ENCODE measurements at places on chromosomes 2 and 18.

- H3K36me3 ChIP-seq = no peaks in the 10 kb centered on the region
- H3K4me1 ChIP-seq = no peaks in the 10 kb centered on the region
- no peak overlapping the region for H3K4me3 ChIP-seq
Measured at GRCh38 chr2:166784296-166784946, 103.9 kb upstream of the XIRP2 start.

DNA sequence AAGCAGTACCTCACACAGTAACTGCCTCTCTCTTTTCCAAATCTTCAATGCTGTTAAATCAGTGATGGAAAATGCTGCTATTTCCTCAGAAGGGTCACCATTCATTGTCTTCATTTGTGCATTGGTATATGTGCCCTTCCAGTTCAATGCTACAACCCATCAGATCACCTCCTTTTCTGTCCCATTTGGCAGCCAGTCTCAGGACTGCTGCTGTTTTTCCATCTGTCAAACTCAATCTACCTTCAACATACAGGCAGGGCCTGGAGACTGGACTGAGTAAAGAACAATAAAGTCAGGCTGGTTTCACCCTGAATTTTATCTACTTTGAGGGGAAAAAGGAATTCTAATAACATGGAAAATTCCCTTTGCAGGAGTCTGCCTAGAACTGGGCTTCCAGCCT lies 17.9 kb downstream of the ZNF385B start:
- H3K36me3 ChIP-seq = no peaks in the 10 kb centered on the region
- H3K4me1 ChIP-seq = no peaks in the 10 kb centered on the region
- no peak overlapping the region for H3K27ac ChIP-seq
- no peaks in the 10 kb centered on the region for H3K27me3 ChIP-seq

DNA sequence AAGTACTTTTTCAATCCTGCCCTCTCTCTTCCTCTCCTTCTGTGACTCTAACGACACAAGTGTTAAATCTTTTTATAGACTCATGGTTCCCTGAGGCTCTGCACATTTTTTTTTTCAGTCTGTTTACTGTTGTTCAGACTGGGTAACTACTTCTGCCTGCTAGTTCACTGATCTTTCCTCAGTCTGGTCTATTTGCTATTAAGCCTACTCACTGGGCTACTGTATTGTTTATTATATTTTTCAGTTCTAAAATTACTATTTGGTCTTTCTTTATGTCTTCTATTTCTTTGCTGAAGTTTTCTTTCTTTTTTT lies 21.3 kb downstream of the PPP3R1 start:
- no peak for DNase-seq
- H3K27me3 ChIP-seq = no peaks in the 10 kb centered on the region
- no peaks in the 10 kb centered on the region for H3K36me3 ChIP-seq
- H3K27ac ChIP-seq = no peak overlapping the region
- no peak overlapping the region for H3K4me3 ChIP-seq

DNA sequence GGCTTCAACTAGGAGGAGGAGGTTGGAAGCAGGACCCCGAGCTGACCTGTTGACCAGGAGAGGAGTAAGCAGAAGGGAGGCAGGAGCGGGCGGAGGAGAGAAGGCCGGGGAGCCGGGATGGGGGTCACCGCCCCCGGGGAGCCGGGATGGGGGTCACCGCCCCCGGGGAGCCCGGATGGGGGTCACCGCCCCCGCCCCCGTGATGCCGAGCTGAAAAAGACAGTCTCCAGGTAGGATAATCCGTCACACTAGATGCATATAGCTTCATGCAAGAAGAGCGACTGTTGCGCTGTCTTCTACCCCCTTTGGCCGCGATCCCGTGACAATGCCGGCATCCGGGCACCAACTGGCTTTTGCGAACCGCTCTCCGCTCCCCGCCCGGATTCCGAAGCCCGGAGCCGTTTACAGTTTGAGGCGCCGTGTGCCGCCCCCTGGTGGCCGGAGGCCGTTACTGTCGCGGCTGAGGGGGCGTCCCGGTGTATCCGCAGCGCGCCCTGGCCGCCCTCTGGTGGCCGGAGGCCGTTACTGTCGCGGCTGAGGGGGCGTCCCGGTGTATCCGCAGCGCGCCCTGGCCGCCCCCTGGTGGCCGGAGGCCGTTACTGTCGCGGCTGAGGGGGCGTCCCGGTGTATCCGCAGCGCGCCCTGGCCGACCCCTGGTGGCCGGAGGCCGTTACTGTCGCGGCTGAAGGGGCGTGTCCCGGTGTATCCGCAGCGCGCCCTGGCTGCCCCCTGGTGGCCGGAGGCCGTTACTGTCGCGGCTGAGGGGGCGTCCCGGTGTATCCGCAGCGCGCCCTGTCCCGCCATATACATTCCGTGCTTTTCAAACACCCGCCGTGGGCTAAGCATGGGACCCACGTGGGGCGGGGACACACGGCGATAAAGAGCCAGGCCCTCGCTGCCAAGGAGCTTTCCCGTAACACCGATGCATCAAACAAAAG lies 89.6 kb downstream of the ACTR3 start:
- no peaks in the 10 kb centered on the region for H3K36me3 ChIP-seq
- H3K4me3 ChIP-seq = no peak overlapping the region
- peak; percentile 35 for DNase-seq
- H3K4me1 ChIP-seq = no peaks in the 10 kb centered on the region

- H3K4me3 ChIP-seq = no peak overlapping the region
- no peaks in the 10 kb centered on the region for H3K4me1 ChIP-seq
- no peaks in the 10 kb centered on the region for H3K36me3 ChIP-seq
- DNase-seq = no peak
Measured at GRCh38 chr2:144704709-144705095, 184.8 kb upstream of the ZEB2 start.

- H3K36me3 ChIP-seq = no peaks in the 10 kb centered on the region
- DNase-seq = peak; percentile 47
- no peak within 1 kb of the TSS for H3K27ac ChIP-seq
Measured at GRCh38 chr2:191245046-191245868, at the start of gene MYO1B. Gene MYO1B, plus strand, starts transcription at chr2:191245404. Its CDS starts 31,492 bp downstream, at chr2:191276896.

DNA sequence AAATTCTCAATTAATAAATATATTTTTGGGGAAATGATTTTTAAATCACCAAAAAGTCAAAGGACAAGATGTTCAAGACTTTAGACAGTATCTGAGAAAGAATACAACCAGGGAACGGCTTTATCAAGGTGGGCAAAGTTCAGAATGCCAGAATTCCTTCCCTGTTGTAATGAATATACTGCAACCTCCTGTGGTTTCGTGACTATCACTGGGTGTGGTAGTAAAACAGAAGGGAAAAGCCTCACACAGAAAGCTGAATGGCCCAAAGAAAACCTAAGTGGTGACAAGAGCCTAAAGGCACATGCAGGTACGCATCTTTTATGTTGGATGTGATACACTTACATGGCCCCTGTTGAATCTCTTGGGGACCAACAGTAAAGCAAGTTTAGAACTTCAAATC lies 37.1 kb downstream of the MBD2 start:
- no peak overlapping the region for H3K4me3 ChIP-seq
- DNase-seq = no peak
- H3K27ac ChIP-seq = no peak overlapping the region
- no peaks in the 10 kb centered on the region for H3K4me1 ChIP-seq
- no peaks in the 10 kb centered on the region for H3K36me3 ChIP-seq

DNA sequence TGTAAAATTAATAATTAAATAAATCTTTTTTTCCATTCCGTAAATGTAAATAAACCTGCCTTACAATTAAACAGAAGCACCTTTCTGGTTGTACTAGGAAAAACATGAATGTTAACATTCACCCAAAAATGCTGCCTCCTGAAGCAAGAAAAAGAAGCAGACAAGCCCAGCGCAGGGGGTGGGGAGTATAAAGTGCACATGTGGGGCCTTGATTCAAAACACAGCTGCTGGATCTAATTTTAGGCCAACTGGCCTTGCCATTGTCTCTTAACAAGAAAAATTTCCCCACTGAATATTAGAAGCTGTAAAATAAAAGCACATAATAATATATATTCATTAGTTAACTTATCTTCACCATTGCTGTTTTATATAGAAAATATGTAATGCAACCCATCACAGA lies 28.3 kb downstream of the TCF4 start:
- no peaks in the 10 kb centered on the region for H3K4me1 ChIP-seq
- no peak overlapping the region for H3K4me3 ChIP-seq
- no peak overlapping the region for H3K27ac ChIP-seq
- no peaks in the 10 kb centered on the region for H3K27me3 ChIP-seq

DNA sequence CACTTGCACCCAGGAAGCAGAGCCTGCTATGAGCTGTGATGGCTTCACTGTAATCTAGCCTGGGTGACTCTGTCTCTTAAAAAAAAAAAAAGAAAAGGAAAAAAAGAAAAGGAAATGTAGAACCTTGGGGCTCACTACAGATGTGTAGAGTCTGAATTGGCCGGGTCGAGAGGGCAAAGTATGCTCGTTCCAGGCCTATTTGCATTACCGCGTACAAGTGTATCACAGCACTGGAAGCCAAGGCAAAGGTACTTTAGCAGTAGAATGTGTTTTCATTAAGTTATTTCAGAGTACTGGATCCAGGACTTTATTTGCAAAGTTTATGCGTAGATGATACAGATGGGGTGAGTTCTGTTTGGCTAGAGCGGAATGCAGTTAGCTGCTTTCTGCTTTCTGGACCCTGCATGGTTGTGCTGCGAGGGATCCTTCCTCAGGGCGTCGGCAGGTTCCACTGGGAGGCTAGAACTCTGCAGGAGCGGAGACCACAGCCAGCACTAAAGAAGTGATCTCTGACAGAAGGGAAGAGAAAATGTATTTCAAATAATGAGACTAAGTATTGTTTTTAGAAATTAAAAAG lies 51.8 kb downstream of the LDLRAD4 start:
- H3K4me1 ChIP-seq = no peaks in the 10 kb centered on the region
- no peak for DNase-seq
- H3K4me3 ChIP-seq = no peak overlapping the region
- H3K36me3 ChIP-seq = no peaks in the 10 kb centered on the region
- no peaks in the 10 kb centered on the region for H3K27me3 ChIP-seq

DNA sequence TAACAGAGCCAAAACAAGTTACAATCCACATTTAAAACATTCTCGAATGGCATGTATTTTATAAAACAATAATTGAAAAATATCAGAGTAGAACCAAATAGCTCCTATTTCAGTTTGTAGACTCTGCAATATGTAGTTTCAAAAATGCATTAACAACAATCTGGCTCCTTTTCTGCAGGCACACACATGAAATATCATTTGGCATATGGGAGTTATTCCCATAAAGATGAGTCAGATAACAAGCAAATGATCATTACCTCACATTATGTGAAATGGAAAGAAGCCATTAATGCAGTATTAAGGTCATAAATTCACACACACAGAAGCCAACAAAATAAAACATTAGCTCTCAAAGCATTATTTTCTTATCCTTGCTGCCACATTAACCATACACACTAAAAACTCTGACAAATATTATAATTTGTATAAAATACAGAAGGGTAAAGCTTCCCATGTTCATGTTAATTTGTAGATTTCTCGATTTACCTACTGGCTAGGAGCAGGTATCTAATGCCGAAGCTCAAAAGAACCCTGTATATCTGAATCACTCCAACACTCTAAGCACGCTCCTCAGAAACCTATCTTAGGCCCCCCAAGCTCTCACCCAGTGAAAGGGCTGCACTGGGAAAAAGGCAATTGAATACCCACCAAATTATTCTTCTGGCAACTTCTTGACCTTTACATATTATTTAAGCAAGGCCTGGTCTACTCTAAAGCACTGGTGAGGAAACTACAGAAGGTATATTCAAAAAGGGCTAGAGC lies 13.8 kb downstream of the NBAS start:
- H3K27ac ChIP-seq = no peak overlapping the region
- H3K4me1 ChIP-seq = no peaks in the 10 kb centered on the region
- H3K27me3 ChIP-seq = no peaks in the 10 kb centered on the region
- DNase-seq = no peak
- no peaks in the 10 kb centered on the region for H3K36me3 ChIP-seq
- H3K4me3 ChIP-seq = no peak overlapping the region

DNA sequence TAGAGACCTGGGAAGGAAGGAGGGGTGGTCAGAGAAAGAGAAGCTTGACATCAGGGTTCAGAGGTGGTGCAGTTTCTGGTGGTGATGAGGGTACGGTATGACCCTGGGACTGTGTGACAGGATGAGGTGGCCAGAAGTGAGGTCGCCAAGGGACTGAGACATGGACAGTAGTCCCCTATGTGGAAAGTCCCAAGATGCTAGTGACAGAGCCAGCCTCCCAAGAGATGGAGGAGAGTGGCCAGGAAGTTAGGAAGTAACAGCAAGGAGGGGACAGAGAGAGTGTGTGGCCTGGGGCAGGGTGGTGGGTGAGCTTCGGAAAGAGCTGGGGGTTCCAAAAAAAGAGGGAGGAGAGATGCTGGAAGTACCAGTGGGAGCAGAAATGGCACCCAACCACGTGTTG lies 66.0 kb downstream of the SMAD7 start:
- no peak overlapping the region for H3K4me3 ChIP-seq
- no peaks in the 10 kb centered on the region for H3K27me3 ChIP-seq
- peaks cover 5% of the 10 kb centered on the region for H3K4me1 ChIP-seq
- DNase-seq = no peak
- no peak overlapping the region for H3K27ac ChIP-seq
- H3K36me3 ChIP-seq = no peaks in the 10 kb centered on the region

DNA sequence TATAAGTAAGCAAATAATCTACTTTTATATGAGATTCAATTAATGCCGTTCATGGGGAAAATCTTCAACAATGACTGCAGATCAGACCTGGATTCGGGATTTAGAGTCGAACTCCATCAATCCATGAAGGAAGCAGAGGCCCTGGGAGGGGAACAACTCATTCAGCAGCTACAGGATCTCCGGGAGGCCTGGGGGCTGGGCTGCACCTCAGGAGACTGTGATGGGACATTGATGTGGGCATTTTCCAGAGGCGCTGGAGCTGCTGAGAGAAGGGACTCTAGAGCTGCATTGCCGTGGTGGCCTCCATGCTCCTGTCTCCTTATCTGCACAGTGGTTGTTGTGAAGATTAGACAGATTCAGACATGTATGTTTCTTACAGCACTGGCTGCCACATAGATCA lies 76.9 kb downstream of the MYT1L start:
- H3K27ac ChIP-seq = no peak overlapping the region
- no peaks in the 10 kb centered on the region for H3K27me3 ChIP-seq
- H3K4me3 ChIP-seq = no peak overlapping the region
- DNase-seq = no peak

Measured in iPS DF 6.9 (cell line).